ENCODE measurements at places on chromosomes 13 and 19.

DNA sequence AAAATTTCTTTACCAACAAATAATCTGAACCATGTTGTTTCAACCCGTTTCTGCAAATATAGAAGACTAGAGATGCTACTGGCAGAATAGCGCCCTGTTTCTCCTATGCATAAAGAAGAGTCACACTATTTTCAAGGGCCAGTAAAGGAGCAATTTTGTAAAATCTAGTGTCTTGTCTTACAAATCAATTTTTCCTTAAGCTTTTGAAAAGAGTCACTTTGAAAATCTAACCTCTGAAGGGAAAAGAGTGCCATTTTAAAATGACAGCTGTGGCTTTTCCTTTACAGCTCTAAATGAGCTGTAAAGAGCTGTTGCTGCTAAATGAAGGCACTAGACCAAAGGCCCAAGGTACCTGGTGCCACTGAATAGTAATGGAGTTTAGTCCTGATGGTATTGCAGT, 16.9 kb upstream of the GTF2F2 start:
- no peaks in the 10 kb centered on the region for H3K27me3 ChIP-seq
- no peak for DNase-seq
- no peak overlapping the region for H3K4me3 ChIP-seq
- no peaks in the 10 kb centered on the region for H3K4me1 ChIP-seq
- no peak overlapping the region for H3K27ac ChIP-seq
- no peaks in the 10 kb centered on the region for H3K36me3 ChIP-seq

DNA sequence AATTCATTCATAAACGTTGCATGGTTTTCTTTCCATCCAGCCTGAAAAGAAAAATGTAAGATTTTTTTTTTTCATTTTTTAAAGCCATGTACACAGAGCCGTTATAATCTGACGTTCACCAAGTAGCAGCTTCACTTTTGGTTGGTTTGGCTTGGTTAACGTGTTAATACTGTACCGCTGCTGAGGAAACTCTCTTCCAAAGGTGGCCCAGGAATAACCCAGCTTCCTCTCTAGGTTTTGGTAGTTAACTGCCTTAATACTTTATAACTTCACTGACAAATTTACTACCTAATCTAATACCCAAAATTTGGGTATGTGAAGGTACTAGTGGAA, 1.7 kb downstream of the INTS6 start:
- H3K27ac ChIP-seq, result peak overlapping the region; percentile 99
- H3K36me3 ChIP-seq, result no peaks in the 10 kb centered on the region
- no peaks in the 10 kb centered on the region for H3K27me3 ChIP-seq
- H3K4me3 ChIP-seq, result peak overlapping the region; percentile 56
- no peaks in the 10 kb centered on the region for H3K4me1 ChIP-seq

DNA sequence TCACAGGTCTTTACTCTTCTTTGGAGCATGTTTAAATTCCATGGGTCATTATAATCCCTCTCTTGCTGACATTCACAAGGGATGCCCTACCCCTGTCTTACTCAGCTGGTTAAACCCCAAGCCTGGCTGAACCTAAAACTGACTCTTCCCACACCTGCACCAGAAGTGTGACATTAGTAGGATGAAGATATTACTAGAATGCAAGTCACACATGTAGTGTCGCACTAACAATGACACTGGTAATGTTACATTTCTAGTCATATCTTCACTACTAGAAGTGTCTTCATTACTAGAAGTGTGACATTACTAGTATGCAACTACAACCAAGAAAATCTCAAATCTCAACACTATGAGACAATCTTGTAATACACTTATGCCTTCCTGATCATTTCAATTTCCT, 14.2 kb downstream of the ZAR1L start:
- DNase-seq, result no peak
- H3K4me3 ChIP-seq, result no peak overlapping the region
- H3K27ac ChIP-seq, result no peak overlapping the region
- H3K4me1 ChIP-seq, result no peaks in the 10 kb centered on the region

DNA sequence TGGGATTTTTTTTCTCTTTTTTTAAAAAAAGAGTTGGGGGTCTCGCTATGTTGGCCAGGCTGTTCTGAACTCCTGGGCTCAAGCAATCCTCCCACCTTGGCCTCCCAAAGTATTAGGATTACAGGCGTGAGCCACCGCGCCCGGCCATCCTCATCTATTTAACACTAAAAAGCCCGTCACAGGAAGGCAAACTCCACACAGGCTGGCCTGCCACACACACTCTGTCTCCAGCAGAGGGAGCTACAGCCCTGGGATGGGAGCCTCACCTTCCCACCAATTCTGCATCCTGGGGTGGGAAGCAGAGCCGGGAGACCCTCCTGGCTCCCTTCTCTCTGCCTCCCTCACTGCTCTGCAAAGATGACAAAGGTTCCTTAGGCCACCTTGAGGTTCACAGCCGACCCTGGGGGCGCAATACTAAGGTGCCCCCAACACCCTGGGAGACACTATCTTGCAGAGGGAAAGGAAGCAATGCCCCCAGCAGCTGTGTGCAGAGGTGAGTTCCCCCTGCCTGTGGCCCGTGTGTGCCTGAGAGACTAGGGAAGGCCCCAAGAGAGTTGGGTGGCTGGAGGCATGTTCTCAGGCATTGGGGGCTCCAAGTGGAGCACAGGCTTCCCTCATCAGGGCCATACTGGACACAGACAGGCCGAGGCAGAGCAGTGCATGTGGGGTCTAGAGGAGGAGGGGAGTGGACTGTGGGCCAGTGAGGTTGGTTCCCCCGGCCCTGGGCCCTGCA, 27.4 kb upstream of the TIMM44 start:
- no peaks in the 10 kb centered on the region for H3K4me1 ChIP-seq
- no peak overlapping the region for H3K4me3 ChIP-seq
- peak; percentile 83 for DNase-seq

- H3K36me3 ChIP-seq, result no peaks in the 10 kb centered on the region
- H3K27ac ChIP-seq, result no peak overlapping the region
- no peaks in the 10 kb centered on the region for H3K4me1 ChIP-seq
- no peak for DNase-seq
- no peak overlapping the region for H3K4me3 ChIP-seq
These were observed 14.7 kb downstream of the TEX30 start for GRCh38 chr13:102758842-102759241.

- H3K36me3 ChIP-seq, result no peaks in the 10 kb centered on the region
- H3K4me1 ChIP-seq, result no peaks in the 10 kb centered on the region
- no peak overlapping the region for H3K27ac ChIP-seq
- H3K4me3 ChIP-seq, result no peak overlapping the region
- no peak for DNase-seq
These were observed 36.9 kb downstream of the NAXD start for GRCh38 chr13:110652231-110652730.

DNA sequence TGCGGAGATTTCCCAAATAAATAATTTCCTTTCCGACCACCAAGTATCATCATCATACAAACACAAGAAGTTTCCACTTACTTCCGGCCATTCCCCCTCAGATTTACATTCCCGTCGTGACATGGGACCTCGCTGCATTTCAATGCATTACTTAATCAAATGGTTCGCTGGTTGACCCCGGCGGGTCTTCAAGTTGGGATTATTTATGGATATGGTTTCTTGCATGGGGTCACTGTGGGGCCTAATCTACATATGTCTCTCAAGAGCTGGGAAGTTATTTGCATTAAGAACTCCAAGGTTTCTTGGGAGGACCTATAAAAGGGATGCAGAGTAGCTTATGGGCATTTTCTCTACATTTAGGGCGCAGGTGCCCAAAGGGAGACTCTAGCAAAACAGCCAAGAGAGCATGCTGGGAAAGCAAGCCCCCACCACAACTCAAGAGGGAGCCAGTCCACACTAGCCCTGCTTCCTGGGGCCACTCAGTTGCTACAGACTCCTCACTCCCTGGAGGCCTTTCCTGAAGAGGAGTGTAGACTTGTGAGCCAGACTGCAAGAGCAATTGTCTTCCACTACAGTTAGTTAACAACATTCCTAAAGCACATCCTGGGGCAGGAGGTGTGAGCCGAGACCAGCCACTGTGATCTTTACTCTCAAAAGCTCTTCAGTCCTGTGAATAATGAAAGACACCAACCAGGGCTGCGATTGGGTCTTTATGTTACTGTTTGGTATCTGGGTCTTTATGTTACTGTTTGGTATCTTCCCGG, 125.3 kb downstream of the KATNAL1 start:
- no peaks in the 10 kb centered on the region for H3K36me3 ChIP-seq
- H3K4me1 ChIP-seq, result peaks cover 6% of the 10 kb centered on the region
- H3K27me3 ChIP-seq, result no peaks in the 10 kb centered on the region

DNA sequence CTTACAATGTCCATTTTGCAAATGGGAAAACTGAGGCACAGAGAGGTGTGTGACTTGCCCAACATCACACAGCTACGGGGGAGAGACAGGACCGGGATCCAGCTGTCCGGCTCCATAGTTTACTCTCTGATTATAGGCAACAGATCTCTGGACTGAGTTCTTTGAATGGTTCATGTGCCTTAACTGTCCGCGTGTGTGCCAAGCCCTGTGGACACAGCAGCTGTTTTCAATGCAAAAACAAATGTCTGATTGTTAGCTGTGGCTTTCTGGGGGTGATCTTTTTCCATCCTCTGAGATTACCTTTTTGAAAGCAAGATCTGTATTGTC, 94.1 kb downstream of the KL start:
- H3K27ac ChIP-seq, result no peak overlapping the region
- DNase-seq, result no peak
- no peaks in the 10 kb centered on the region for H3K4me1 ChIP-seq
- H3K36me3 ChIP-seq, result no peaks in the 10 kb centered on the region

DNA sequence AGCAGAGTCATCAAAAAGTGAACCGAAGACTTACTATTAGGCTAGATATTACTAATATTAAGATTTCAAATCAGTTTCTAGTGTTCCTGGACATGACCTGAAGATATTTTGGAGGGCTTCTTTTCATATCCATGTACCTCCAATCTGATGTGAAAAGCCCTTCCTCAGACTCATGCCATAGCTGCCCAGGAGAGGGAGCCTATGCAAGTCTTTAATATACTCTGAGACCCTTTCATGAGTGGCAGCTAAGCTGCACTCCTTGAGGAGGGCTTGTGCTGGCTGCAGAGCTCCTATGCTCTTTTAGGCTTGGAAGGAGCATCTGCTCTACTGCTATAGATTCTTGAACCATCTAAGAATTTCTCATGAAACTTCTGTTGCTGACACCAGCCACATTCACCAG, 715.3 kb downstream of the OLFM4 start:
- H3K27me3 ChIP-seq, result no peaks in the 10 kb centered on the region
- H3K4me3 ChIP-seq, result no peak overlapping the region
- H3K36me3 ChIP-seq, result no peaks in the 10 kb centered on the region
- no peak overlapping the region for H3K27ac ChIP-seq
- peak; percentile 43 for DNase-seq

DNA sequence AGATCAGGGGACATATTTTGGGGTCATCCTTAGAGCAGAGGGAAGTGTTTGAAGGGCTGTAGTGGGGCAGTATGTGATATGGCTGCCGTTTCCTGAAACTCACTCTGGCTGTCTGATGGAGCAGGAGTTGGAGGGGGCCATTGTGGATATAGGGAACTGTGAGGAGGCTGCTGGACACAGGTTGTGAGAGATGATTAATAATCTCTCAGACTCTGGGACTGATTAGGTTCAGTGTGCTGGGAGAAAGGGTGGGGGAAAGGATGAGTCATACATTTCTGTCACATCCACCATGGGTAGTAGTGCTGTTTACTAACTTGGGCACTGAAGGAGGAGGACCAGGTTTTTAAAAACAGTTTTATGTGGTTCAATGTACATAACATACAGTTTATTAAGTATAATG, 4.8 kb downstream of the B3GLCT start:
- H3K4me3 ChIP-seq, result no peak overlapping the region
- peak; percentile 28 for DNase-seq
- H3K27ac ChIP-seq, result no peak overlapping the region
- H3K27me3 ChIP-seq, result no peaks in the 10 kb centered on the region
- no peaks in the 10 kb centered on the region for H3K36me3 ChIP-seq

DNA sequence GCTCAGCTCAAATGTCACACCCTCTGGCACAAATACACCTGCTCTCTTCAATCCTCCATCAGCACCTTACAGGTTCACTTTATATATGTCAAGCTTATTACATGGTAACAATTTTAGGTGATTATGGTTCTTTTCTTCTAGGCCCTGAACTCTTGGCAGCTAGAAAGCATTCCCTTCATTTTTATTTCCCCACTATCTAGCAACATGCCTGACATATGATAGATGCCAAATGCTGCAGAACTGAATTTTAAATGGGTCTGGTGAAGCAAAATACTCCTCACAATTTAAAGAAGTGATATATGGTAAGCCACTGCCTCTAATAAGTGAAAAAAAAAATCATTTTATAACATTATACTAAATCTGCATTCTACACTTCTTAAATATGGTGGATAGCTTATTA, 95.2 kb downstream of the USP12 start:
- H3K27ac ChIP-seq, result no peak overlapping the region
- DNase-seq, result no peak
- H3K27me3 ChIP-seq, result no peaks in the 10 kb centered on the region
- H3K36me3 ChIP-seq, result no peaks in the 10 kb centered on the region
- H3K4me3 ChIP-seq, result no peak overlapping the region
- H3K4me1 ChIP-seq, result no peaks in the 10 kb centered on the region

- DNase-seq, result no peak
- H3K4me3 ChIP-seq, result no peak overlapping the region
- no peaks in the 10 kb centered on the region for H3K27me3 ChIP-seq
- no peaks in the 10 kb centered on the region for H3K36me3 ChIP-seq
- no peaks in the 10 kb centered on the region for H3K4me1 ChIP-seq
These were observed 188.5 kb downstream of the LIG4 start for GRCh38 chr13:108026680-108027410.

GRCh38 chr13:48888613-48889012, 87.1 kb upstream of the FNDC3A start:
- H3K27ac ChIP-seq, result no peak overlapping the region
- H3K36me3 ChIP-seq, result no peaks in the 10 kb centered on the region
- H3K4me1 ChIP-seq, result no peaks in the 10 kb centered on the region
- H3K4me3 ChIP-seq, result no peak overlapping the region
- DNase-seq, result no peak
- H3K27me3 ChIP-seq, result no peaks in the 10 kb centered on the region

Data from mesendoderm (in vitro differentiated cells).